H54 (cell line): ENCODE measurements at places on chromosomes 4 and X.

DNA sequence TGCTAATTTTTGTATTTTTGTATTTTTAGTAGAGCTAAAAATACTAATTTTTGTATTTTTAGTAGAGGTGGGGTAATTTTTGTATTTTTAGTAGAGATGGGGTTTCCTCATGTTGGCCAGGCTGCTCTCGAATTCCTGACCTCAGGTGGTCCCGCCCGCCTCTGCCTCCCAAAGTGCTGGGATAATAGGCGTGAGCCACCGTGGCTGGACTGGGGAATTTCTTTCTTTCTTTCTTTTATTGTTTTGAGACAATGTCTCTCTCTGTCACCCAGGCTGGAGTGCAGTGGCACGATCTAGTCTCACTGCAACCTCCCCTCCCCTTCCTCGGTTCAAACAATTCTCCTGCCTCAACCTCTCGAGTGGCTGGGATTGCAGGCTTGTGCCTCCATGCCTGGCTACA lies 83.0 kb downstream of the FAM193A start:
- no peak for DNase-seq

DNA sequence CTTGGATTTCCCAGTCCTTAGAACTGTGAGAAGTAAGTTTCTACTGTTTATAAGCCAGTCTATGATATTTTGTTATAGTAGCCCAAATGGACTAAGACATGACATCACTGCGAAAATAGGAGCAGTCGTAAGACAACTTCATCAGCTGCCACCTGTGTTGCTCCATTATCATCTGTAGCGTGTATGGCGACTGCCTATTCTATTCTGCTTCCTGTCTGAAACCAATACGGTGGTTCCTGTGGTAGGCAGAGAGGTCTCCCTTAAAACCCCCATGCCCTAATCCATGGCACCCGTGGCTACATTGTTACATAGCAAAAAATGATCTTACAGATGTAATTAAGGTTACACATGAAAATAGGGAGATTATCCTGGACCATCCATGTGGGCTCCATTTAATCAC lies 105.4 kb upstream of the FAT1 start:
- DNase-seq, result no peak

DNA sequence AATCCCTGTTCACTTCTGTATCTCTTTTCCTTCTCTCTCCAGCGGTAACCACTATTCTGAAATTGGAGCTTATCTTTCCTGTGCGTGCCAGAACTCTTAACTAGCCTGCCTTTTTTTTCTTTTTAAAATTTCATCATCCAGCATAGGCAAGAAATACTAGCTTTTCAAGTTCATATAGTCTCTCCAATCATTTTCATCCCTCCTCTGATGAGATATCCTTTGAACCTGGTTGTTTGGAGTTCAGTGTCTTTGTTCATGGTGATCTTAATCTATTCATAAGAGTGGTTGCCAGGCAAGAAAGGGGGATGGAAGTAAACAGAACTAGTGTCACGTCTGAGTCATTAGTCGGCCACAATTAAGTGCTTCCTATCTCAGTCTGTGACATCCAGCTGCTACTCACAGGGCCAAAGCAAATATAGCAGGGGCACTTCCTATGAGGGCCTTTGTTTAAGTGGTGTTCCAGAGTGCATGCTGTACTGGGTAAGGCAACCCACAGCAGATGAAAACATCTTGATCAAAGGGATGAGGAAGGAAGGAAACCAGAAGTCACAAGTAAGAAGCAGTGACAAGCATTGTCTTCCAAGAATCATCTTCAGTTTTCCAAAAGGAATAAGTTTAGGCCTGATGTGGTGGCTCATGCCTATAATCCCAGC lies 56.4 kb upstream of the XIAP start:
- DNase-seq, result no peak

DNA sequence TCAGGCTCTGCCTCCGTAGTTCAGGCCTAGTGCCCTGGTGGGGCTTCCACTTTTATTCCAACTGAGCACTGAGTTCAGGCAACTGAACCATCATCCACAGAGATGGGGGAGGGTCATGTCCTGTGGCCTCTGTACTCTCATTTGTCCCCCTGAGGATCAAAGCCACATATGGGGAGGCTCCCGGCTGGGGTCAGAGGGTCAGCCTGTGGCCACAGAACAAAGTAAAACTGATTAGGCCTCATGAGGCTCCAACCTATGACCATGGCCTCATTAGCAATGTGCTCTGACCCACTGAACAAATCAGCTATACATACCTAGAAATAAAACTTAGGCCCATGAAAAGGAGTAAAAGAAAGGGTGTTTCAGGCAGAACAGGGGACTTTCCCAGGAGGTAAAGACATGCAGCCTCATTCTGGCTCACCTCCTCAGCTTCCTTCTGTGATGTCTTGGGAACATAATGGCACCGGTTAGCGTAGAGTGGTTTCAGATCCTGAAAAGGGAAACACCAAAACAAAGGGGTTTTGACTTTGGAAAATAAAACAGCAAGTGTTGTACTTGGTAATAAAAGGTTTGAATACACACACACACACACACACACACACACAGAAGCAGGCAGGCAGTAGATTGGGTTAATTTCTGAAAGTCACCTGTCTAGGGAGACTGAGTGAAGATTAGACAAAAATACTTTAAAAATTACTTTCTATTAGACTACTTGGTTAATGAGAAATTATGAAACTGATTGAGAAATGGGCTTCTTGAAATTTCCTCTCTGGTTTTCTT lies 24.3 kb downstream of the TMEM255A start:
- no peak for DNase-seq

DNA sequence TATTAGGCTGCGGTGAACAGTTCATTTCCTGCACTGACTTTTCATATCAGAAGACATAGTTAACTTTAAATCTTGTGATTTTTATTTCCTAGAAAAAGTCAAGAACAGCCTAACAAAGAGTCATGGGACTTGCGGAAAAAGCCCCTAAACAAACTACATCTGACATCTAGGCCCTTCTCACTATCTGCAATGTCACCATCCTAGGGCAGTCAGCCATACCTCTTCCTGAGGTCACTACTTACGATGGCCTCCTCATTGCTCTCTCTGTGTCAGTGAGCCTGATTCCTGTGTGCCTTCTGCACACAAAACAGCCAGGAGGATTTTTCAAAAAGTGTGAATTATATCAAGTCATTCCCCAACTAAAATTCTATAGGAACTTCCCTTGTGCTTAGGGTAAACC lies 22.4 kb upstream of the KIT start:
- DNase-seq, result no peak

GRCh38 chr4:92646826-92647225 lies 343.1 kb downstream of the GRID2 start:
- DNase-seq, result no peak

DNA sequence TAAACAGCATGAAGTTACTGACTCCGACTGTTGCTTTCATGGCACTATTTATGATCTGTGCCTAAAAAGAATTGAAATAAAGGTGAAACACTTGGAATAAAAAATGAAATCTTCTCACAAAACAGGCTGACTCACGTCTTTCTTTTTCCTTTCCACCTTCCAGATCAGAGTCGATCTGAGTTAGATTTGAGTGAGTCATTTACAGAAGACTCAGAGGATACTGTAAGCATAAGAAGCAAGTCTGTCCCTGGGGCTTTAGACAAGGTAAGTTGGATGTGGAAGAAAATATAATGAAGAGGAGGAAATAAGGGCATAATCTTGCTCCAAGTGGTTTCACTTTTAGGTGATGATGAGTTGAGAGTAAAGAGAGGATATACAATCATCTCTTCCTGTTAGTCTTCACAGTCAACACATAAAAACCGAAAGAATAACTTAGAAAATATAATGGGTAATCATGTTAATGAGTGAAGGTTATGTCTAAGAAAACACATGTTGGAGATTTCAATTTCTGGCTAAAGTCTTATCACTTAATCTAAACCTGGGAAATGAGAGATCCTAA lies 89.7 kb downstream of the SYTL5 start:
- DNase-seq, result no peak

GRCh38 chr4:102678107-102678506 lies 82.7 kb downstream of the MANBA start:
- no peak for DNase-seq
